Activated naive CD8-positive, alpha-beta T cell treated with anti-CD3 and anti-CD28 coated beads for 36 hours (primary cell): ENCODE measurements at places on chromosomes 6 and 20. TPM values are rescaled to one million over a fixed set of nuclear protein-coding genes. Genes with fewer than 3 reads are reported as not detected.

Gene PDE10A
- not detected for total RNA-seq

Gene XPO5
- total RNA-seq: 119 TPM

Gene TSBP1
- total RNA-seq: not detected

Gene WFDC2
- 0.98 TPM for total RNA-seq

Gene FKBP1C
- total RNA-seq: 1.5 TPM

GRCh38 chr20:1920826-1921225 lies 25.6 kb downstream of the SIRPA start:
- no peaks in the 10 kb centered on the region for H3K36me3 ChIP-seq
- no peaks in the 10 kb centered on the region for H3K4me1 ChIP-seq
- no peak overlapping the region for H3K27ac ChIP-seq
- H3K4me3 ChIP-seq: no peak overlapping the region

DNA sequence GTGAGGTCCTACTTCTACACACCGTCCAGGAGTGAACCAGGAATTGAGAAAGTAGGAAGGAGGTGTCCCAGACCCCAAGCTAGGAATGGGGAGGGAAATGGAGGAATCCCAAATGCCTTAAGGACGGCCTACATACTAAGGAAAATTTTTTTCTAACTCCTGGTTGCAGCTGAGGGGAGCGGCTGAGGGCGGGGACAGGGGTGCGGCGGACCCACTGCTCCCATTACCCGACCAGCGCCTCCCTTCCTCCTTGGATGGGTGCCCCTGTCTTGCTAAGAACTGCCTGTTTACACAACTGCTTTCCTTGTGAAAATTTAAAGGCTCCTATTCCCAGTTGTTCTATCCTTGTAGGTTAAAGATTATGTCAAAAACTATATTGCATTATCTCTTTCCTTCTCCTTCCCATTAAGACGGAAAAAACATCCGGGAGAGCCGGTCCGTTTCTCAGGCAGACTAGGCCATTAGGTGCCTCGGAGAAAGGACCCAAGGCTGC lies 699 bp upstream of the HSPA1B start:
- H3K27ac ChIP-seq: peak overlapping the region; percentile 90
- peaks cover 6% of the 10 kb centered on the region for H3K36me3 ChIP-seq
- H3K4me1 ChIP-seq: peaks cover 37% of the 10 kb centered on the region
- DNase-seq: no peak
- peaks cover 28% of the 10 kb centered on the region for H3K27me3 ChIP-seq
- peak overlapping the region; percentile 80 for H3K4me3 ChIP-seq

DNA sequence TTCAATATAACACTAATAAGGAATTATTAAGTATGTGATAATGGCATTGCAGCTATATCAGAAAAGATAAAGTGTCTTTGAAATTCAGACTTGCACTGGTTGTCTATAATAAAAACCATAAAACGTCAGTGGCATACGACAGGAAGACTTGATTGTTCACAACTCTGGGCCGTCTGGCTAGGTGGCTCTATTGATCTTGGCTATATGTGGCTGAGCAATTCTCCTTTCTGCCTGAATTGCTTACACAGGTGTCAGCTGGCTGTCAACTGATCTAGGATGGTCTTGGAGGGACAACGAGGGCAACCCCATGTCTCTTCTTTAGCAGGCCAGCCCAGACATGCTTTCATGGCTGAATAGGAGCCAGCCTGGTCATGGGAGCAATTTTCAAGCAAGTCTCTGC lies 359.1 kb downstream of the QKI start:
- H3K36me3 ChIP-seq: no peaks in the 10 kb centered on the region
- H3K27me3 ChIP-seq: peaks cover 18% of the 10 kb centered on the region
- H3K27ac ChIP-seq: no peak overlapping the region
- no peaks in the 10 kb centered on the region for H3K4me1 ChIP-seq
- no peak for DNase-seq

DNA sequence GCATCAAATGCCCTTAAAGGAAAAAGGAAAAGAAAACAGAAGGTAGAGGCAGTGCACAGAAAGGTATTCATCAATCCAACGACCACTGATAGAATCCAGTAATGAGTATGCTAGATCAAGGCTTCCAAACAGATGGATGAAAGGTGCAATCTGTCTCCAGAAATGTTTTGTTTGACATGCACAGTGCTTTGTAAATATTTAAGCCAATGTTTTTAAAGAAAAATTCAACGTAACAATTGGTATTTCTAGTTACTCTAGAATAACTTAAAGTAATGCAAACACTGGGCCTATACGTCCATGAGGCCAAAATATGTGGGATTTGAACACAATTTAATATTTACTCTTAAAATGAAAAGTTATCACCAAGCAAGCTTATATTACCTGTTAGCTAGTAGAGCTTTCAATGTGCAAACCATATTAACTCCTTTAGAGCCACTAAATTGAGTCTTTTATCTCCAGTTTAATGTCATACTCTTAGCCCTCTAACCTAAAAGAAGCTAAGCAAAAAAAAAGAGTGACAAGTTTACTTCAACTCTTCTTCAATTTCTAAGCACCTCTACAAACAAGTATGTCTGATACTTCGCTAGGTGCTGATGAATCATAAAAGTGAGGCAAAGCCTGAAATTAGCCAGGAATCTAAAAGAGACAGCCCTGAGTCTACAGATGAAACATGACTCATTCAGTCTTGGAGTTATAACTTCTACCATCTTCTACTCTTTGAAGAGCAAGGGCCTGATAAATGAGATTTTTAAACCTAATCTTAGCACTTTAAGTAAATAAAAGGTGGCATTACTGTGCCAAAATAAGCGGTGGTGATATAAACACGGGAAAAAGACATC lies 169.8 kb downstream of the PTPRK start:
- H3K27ac ChIP-seq: no peak overlapping the region
- no peaks in the 10 kb centered on the region for H3K27me3 ChIP-seq
- H3K36me3 ChIP-seq: no peaks in the 10 kb centered on the region
- H3K4me1 ChIP-seq: peaks cover 5% of the 10 kb centered on the region
- no peak overlapping the region for H3K4me3 ChIP-seq

GRCh38 chr6:133699741-133700385 lies 189.1 kb upstream of the TCF21 start:
- peaks cover 10% of the 10 kb centered on the region for H3K27me3 ChIP-seq
- H3K27ac ChIP-seq: no peak overlapping the region
- H3K36me3 ChIP-seq: no peaks in the 10 kb centered on the region
- H3K4me3 ChIP-seq: no peak overlapping the region
- H3K4me1 ChIP-seq: no peaks in the 10 kb centered on the region

DNA sequence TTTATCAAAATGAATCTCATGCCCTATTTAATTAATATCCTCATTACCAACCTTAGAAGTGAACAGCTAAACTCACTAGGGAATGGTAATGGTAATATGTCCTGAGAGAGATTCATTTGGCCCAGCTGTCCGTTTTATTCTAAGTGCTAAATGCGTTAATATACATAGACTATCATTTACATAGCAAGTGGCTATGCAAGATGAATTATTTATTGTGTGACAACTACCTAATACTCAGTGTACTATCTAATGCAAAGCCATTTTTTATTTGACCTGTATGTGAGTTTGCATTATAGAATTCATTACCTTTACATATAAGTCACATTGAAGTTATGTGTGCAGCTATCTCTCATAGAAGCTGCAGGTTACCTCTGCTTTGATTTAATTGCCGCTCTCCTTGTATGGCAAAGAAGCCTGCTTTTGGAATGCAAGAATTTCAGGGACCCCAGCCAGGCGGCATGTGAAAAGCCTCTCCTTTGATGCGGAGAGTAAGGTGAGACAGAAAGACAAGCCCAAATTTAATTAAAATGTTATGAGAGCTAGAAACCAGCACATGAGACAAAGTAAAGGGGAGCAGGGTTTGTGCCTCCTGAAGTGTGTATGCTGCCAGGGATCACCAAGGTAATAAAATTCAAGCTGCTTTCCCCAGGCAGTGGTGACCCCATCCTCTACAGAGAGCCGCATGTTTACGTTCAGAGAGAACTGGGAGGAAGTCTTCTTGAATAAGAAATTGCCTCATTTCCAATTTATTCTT lies 693.0 kb upstream of the MAP3K7 start:
- no peak overlapping the region for H3K27ac ChIP-seq
- H3K36me3 ChIP-seq: no peaks in the 10 kb centered on the region
- DNase-seq: no peak
- H3K27me3 ChIP-seq: no peaks in the 10 kb centered on the region
- H3K4me1 ChIP-seq: no peaks in the 10 kb centered on the region

DNA sequence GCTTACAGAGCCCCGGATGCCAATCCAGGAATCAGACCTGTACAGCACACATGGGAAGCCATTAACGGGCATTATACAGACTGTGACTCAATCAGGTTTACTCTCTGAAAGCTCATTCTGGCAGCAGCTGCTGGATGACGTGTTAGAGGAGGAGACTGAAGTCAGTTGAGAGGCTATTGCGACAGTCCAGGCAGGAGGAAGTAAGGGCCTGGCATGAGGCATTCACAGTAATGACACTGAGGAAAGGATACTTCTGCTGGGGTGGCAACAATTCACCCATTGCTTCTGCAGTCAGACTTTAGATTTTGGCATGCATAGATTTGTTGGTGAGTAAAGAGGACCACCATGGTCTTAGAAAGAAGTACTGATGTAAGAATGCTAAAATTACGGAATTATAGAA lies 151.0 kb upstream of the HEY2 start:
- no peak overlapping the region for H3K27ac ChIP-seq
- H3K27me3 ChIP-seq: peaks cover 28% of the 10 kb centered on the region
- no peak overlapping the region for H3K4me3 ChIP-seq
- DNase-seq: no peak
- H3K36me3 ChIP-seq: no peaks in the 10 kb centered on the region
- H3K4me1 ChIP-seq: no peaks in the 10 kb centered on the region

- peak overlapping the region; percentile 55 for H3K4me3 ChIP-seq
- DNase-seq: no peak
- H3K36me3 ChIP-seq: no peaks in the 10 kb centered on the region
- peaks cover 9% of the 10 kb centered on the region for H3K4me1 ChIP-seq
- peaks cover 49% of the 10 kb centered on the region for H3K27me3 ChIP-seq
- no peak overlapping the region for H3K27ac ChIP-seq
These were observed 32.1 kb upstream of the ID4 start for GRCh38 chr6:19805129-19805481.

DNA sequence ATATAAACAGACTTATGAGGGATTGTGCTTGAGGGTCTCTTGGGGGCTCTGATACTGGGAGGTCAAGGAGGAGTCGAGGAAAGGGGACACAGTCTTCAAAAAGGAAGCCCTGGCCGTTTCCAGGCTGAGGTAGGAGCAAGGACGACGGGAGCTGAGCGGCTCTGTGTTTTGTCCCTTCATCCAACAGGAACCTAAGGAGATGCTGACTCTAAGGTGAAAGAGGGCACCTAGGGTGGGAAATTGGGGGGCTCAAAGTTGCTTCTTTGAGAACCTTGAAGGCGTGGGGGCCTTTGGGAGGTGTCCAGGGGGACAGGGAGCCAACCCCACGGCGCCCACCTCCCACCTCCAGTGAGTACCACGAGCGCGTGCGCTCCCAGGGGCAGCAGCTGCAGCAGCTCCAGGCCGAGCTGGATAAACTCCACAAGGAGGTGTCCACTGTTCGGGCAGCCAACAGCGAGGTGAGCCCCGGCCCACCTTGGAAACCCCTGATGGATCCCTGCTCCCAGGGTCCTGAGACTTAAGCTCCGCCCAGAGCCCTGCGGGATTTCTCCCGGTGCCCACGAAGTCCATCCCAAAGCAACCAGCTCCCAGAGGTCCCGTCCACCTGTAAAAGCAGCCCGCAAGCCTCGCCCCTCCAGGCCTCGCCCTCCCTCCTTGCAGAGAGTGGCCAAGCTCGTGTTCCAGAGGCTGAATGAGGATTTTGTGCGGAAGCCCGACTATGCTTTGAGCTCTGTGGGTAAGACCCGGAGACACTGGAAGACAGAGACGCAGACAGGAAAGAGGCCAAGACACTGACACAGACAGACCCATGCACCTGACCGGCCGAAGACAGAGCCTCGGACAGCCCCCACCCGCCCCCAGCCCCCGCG lies 2.9 kb downstream of the SPAG4 start:
- peak overlapping the region; percentile 65 for H3K27ac ChIP-seq
- peak overlapping the region; percentile 84 for H3K4me3 ChIP-seq
- DNase-seq: peak; percentile 21
- peaks cover 11% of the 10 kb centered on the region for H3K27me3 ChIP-seq
- peaks cover 45% of the 10 kb centered on the region for H3K4me1 ChIP-seq

- H3K27ac ChIP-seq: peak overlapping the region; percentile 74
- H3K4me3 ChIP-seq: no peak overlapping the region
- H3K36me3 ChIP-seq: peaks cover 4% of the 10 kb centered on the region
- H3K27me3 ChIP-seq: no peaks in the 10 kb centered on the region
- H3K4me1 ChIP-seq: peaks cover 33% of the 10 kb centered on the region
These were observed 204.0 kb downstream of the DLL1 start for GRCh38 chr6:170086639-170087420.

DNA sequence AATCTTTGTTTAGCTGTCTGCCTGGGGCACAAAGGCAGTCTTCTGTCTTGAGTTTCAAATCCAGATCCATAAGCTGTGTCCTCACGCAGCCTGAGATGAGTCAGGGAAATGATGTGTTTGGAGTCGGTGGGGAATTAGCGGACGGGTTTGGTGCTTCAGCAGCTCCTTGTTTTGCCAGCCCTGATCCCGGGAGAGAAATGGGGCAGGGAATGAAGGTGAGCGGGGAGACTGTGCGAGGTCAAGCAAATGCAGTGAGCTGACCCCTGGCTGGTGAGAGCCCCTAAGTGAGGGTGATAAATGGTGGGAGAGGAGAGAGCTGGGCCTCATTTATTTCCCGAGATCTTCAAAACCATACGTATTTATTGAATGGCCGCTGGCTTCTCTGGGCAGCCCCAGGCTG lies 21.6 kb downstream of the DUSP22 start:
- no peaks in the 10 kb centered on the region for H3K27me3 ChIP-seq
- no peak overlapping the region for H3K4me3 ChIP-seq
- H3K4me1 ChIP-seq: peaks cover 33% of the 10 kb centered on the region
- H3K36me3 ChIP-seq: peaks cover 3% of the 10 kb centered on the region

- no peak overlapping the region for H3K4me3 ChIP-seq
- DNase-seq: no peak
- no peak overlapping the region for H3K27ac ChIP-seq
- H3K27me3 ChIP-seq: no peaks in the 10 kb centered on the region
These were observed 503 bp upstream of the GPLD1 start for GRCh38 chr6:24489881-24490280.

DNA sequence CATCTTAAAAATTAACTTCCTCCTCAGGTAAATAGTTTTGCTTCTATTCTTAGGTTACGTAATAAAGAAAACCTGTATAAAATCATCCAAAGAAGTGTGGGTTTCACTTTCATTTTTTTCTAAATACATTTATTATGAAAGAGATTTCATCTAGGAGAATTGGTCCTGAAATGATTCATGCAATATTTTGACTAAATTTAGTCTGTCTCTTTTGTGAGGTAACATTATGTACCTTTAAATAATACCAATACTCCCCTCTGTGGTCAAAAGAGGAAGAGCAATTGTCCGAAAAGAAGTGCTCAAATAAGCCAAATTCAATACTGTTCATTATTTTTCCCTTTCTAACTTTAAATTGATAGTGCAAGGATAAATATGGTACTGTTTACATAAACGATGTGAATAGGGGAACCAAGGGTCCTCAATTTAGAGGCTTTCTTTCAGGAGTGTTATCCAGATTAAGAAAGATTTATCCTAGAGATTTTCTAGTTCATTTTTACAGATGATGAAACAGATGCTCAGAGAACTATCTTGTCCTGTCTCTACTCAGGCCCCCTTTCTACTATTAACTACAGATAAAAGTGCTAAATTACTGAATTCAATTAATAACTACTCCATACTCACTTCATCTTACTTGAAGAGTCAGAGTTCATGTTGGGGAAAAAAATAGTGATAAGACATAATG lies 26.2 kb downstream of the CYP39A1 start:
- H3K36me3 ChIP-seq: no peaks in the 10 kb centered on the region
- H3K4me3 ChIP-seq: no peak overlapping the region
- no peak overlapping the region for H3K27ac ChIP-seq
- H3K4me1 ChIP-seq: peaks cover 5% of the 10 kb centered on the region
- no peak for DNase-seq

- no peak for DNase-seq
- no peaks in the 10 kb centered on the region for H3K36me3 ChIP-seq
- no peak overlapping the region for H3K27ac ChIP-seq
- peaks cover 25% of the 10 kb centered on the region for H3K4me1 ChIP-seq
These were observed 2.5 kb upstream of the METTL24 start for GRCh38 chr6:110360676-110361075.
